ENCODE measurements at places on chromosomes 3 and 15.

DNA sequence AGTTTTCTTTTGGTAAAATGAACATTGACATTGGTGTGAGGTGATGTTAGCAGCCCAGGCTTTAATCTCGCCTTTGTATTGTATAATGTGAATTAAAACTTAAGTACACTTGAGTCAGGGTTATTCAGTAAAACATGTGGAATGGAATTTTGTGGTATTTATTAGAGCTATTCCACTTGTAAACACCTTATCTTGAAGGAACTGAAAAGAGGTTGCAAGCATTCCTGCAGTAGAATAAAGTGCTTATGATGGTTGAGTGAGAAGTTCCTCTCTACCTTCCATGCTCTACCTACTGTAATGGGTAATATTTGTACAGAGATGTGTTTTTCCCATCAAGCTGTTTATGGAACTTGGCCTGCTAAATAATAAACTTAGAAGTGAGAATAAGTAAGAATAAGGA, 36.1 kb downstream of the HMG20A start:
- DNase-seq, result no peak

- no peak for DNase-seq
Observed at GRCh38 chr15:51377038-51377786, 35.8 kb downstream of the GLDN start.

- DNase-seq, result no peak
Observed at GRCh38 chr3:71156062-71156665, 427.4 kb downstream of the FOXP1 start.

DNA sequence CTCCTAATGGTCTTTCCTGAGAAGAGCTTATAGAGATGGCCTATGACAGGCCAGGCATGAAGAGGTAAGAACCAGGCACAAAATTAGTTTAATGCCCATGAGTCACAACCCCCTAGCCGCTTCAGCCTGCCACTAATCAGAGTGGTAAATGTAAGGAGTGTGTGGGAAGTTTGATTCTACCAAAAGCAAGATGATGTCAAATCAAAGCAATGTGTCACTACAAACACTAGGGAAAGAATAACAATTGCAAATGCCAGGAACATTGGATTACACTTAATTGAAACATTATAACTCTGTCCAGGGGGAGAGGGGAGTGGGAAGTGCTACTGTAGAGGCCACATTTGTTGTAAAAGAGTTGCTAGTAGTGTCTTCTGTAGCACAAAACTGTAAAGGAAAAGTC, 596.6 kb upstream of the AGTR1 start:
- no peak for DNase-seq

DNA sequence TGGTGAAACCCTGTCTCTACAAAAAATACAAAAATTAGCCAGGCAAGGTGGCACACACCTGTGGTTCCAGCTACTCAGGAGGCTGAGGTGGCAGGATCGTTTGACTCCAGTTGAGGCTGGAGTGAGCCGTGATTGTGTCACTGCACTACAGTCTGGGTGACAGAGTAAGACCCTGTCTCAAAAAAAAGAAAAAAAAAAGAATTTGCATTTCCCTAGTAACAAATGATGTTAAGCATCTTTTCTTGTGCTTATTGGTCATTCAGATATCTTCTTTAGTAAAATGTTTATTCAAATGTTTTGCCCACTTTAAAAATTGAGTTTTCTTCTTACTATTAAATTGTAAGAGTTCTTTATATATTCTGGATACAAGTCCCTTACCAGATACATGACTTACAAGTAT, 48.7 kb downstream of the NFKBIZ start:
- no peak for DNase-seq

DNA sequence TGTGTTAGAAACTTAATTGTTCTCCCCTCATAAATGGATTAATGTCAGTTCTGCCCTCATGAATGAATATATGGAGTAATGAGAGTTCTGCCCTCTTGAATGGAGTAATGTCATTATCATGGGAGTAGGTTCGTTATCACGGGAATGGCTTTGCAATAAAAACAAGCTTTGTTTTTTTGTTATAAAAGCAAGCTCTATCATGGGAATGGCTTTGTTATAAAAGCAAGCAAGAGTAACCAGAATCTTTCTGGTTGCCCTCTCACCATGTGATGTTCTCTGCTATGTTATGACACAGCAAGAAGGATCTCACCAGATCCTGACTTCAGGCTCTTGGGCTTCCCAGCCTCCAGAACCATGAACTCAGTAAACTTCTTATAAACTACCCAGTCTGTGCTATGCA, 38.4 kb upstream of the UBL7 start:
- DNase-seq, result no peak

GRCh38 chr3:98587654-98588053, 5.8 kb downstream of the CPOX start:
- no peak for DNase-seq

DNA sequence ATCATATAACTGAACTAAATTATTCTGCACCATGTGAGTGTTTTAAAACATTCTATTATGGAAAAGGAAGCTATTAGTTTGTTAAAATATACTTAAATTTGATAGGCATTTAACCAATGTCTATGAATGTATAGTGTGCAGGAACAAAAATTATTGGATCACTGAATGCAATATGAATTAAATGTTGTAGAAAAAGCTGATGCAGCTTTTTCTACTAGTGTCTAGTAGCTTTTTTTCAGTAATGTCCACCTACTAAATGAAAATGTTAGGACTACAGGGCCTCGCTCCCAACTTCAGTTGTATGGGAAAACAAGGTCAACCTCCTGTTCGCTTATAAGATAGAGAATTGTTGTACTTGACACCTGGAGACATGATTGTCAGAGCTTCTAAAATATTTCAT, 335.0 kb downstream of the MECOM start:
- no peak for DNase-seq

GRCh38 chr15:70432924-70433495, 330.3 kb downstream of the UACA start:
- no peak for DNase-seq

DNA sequence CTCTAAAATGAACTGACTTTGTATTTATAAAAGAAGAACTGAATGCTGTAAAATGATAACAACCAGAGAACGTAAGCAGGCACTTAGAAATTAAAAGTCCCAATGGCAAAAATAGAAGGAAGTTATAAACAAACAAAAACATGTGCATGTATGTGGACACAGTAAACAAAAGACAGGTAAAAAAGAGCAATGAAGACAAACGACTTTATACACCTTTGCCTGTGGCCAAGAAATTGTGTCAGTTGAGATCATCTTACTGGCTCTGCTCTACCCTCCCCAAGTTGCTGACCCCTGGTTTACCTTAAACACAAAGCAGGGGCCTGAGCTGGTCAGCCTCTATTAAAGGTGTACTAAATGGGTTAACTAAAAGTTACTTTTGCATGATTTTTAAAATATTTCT, 41.7 kb upstream of the GP5 start:
- no peak for DNase-seq

GRCh38 chr3:37279856-37280255, 105.5 kb upstream of the LRRFIP2 start:
- no peak for DNase-seq

DNA sequence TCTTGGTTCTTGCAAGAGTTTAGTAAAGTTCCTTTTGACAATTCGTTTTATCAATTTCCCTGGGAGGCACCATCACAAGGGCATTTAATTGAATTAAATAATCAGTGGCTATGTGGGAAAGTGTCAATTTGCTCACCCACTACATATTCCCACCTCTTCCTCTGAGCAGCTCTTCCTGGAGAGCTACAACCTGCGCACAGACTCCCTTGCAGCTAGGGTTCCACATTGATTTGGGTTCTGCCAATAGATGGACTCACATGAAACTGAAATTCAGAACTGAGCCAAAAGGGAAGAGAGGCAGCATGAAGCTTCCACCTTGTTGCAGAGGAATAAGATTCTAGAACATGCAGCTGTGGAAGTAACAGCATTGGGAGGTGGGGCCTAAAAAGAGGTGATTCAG, 94.8 kb downstream of the TLE3 start:
- DNase-seq, result no peak

DNA sequence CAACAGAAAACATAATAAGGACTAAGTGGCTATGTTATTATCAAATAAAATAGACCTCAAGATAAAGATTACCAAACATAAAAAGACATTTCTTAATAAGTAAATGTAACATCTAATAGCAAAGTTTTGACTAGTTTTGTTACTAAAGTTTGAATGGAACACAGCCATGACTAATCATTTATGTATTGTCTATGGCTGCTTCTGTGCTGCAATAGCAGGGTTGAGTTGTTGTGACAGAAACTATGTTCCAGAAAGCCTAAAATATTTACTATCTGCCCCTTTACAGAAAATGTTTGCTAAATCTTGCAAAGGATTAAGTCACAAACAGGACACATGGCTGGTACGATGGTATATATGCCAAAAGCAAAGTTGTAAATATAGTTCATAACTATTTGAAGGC, 37.9 kb upstream of the MYH15 start:
- DNase-seq, result no peak

- DNase-seq, result no peak
Observed at GRCh38 chr3:175159202-175159601, 300.1 kb downstream of the NAALADL2 start.

DNA sequence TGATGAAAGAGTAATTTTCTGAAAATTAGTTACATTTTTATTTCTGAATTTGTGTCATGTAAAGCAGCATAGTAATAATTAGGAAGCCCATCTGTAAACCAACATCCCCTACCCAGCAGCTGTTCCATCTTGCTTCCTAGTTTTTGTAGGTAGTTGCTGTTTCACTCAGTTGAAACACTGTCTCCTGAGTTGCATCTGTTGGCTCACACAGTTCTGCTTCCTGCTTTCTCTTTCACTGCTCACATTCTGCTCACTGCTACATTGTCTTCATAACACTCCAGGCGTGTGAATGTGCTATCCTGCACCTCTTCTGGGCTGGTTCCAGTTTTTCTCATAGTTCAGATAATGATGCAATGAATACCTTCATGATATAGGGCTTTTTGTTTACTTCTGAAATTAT, 123.4 kb downstream of the EPHB1 start:
- DNase-seq, result no peak

GRCh38 chr15:37291920-37292319, 191.6 kb upstream of the MEIS2 start:
- DNase-seq, result no peak

- DNase-seq, result no peak
Observed at GRCh38 chr15:33795070-33795469, 173.2 kb upstream of the CHRM5 start.

DNA sequence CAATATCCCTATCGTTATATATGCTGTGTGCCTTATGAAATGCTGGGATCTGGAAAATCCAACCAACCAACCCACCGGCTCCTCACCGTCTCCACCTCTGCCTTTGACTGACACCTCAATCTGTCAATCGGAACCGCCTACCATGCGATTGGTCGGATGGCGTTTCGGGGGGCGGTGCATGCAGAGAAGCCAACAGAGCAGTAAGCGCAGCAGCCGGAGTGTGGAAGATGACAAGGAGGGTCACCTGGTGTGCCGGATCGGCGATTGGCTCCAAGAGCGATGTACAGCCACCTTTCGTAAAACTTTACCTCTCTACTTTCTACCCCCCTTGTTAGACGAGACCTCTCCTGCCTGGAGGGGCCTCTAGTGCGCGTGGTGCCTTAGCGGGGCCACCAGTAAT, 6.3 kb downstream of the CLK3 start:
- no peak for DNase-seq

GRCh38 chr3:99474776-99475175, 163.6 kb upstream of the COL8A1 start:
- DNase-seq, result no peak

DNA sequence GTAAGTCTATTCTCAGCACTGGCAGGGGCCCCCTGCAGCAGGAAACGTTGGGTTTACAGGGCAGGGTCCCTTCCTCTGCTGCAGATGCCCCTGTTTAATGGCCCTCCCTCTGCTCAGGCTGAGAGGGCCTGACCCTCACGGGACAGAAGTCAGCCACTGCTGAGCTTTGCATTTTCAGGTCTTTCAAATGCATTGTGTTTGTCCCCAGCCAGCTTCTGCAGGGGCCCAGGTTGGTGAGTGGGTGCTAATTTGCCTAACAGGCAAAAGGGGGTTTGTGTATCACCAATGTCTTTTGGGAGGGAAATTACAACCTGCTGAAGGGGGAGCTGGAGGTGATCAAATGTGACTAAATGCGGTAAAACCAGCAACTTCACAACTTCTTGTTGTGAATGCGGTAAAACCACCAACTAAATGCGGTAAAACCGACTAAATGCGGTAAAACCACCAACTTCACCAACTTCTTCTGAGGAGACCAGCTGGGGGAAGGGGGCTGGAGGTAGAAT, 44.8 kb upstream of the UBE2E1 start:
- DNase-seq, result no peak

- DNase-seq, result no peak
Observed at GRCh38 chr3:126008219-126008618, 39.2 kb downstream of the ROPN1B start.

DNA sequence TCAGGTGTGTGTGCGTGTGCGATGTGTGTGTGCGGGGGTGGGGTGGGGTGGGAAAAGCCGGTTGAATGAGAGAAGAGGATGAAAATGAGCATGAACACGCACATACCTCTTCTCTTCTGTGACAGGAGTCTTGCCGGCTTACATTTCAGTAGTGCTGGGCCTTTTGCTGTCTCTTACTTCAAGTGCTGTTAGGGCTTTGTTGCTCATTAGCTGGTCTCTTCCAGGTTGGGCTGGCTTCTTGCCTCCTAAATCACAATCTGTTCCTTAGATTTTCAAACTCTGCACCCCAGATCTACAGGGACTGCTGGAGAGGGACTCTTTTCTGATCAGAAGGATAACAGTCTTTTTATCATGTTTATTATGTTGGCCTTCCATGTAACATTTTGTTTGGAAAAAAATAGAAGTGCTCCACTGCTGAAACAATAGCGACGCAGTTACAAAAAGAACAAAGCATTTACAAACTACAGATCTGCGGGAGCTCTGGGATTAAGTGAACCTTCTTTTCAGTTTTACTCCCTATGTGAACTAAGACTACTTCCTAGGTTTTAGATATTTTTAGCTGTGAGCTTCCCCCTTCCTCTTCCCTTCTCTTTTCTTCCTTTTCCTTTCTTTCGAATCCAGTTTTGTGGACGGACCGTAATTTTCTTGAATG, 48.5 kb downstream of the USP13 start:
- DNase-seq, result no peak

DNA sequence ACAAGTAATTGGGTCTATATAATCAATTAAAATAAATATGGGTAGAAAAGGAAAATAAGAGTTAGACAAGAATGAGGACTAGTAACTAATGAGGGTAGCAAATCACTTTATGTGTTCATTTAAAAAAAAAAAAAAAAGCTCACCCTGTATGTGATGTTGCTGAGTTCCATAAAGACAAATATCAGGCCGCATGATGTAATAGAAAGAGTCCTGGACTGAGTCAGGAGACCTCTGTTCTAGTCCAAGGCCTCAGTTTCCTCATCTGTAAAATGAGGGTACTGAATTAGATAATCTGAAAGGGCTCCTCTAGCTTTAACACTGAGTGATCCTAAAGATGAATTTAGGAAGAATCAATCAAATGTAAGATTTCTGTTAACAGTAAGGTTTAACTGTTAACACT, 117.6 kb downstream of the TBL1XR1 start:
- no peak for DNase-seq

Data from stimulated activated CD4-positive, alpha-beta T cell treated with anti-CD3 and anti-CD28 coated beads, TNF-alpha, amount 100 ng/mL, for 4 hours (primary cell).